ENCODE measurements at places on chromosomes 5 and 9. TPM values are rescaled to one million over a fixed set of nuclear protein-coding genes. Genes with fewer than 3 reads are reported as not detected.

DNA sequence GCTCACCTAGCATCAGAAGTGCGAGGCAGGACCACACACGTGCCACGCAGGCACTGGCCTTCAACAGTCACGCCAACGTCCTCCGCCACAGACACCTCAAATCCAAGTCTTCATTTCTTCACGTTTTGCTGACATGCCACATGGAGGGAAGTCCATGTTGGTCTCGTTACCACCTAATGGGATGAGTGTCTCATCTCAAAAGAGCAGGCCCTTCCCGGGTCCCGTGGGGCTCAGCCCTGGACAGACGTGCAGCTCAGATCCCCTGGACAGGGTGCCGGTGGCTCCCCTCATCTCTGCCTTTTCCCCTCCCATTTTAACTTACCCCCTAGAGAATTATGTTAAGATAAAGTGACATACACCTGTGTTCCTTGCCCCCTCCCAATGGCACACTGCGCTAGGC lies 76.8 kb downstream of the MRPL36 start:
- DNase-seq: no peak

The MARCOL gene
- total RNA-seq: not detected

DNA sequence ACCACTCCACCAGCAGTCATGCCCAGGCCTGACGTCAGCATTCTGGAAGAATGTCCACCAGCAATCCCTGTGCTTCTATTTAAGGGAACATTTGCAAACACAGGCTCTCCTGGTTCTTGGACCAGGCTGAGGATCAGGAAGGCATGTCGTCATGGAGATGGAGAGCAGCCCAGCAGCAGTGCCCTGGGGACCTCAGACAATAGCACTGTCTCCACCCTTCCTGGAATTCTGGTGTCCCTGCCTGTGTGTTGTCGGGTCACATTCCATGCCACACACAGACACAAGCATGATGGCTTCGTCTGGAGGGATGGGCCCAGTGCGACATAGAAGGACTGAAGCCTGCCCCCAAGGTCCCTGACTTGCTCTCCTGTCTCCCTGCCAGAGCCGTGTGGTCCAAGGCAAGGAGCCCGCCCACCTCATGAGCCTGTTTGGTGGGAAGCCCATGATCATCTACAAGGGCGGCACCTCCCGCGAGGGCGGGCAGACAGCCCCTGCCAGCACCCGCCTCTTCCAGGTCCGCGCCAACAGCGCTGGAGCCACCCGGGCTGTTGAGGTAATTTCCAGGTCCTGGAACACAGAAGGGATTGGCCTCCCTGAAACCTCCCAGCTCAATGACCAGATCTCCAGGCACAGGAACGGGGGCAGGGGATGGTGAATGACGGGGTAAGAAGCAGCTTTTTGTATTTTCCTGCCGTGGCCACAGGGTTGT lies 43.8 kb downstream of the STOM start:
- DNase-seq: no peak

GRCh38 chr5:176553260-176554085 lies 4.3 kb downstream of the CDHR2 start:
- no peak for DNase-seq

- DNase-seq: no peak
Observed at GRCh38 chr9:94613003-94613402, 19.4 kb upstream of the FBP2 start.

The TPPP gene
- 0.98 TPM for total RNA-seq

GRCh38 chr5:178632285-178632684 lies 5.4 kb upstream of the CLK4 start:
- DNase-seq: no peak

The COL23A1 gene
- total RNA-seq: 0.39 TPM

The SMC5 gene
- 19.1 TPM for total RNA-seq

GRCh38 chr5:120910629-120911028 lies 446.5 kb downstream of the PRR16 start:
- no peak for DNase-seq

- no peak for DNase-seq
Observed at GRCh38 chr5:143409926-143410325, 6.4 kb upstream of the NR3C1 start.

DNA sequence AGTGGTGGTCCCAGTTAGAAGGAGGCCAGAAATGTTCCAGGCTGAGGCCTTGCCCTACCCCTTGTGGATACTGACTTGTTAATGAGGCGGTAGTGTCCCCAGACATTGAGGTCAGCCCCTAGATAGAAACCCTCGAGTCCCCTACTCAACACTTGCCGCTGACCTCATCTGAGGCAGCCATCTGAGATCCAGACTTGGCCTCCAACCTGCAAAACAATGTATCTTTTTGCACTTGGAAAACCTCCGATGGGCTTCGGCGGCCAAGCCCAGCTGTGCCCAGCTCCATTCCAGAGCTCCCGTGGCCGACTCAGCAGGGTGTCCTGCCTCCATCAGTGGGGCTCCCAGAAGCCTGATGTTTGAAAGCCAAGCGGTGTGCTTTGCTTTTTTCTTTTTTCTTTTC lies 122.1 kb downstream of the WNK2 start:
- DNase-seq: no peak

- no peak for DNase-seq
Observed at GRCh38 chr5:110031402-110032140, 341.8 kb downstream of the MAN2A1 start.

The SLC34A1 gene
- total RNA-seq: not detected

- DNase-seq: peak; percentile 76
Observed at GRCh38 chr9:106717686-106718085, 145.3 kb upstream of the ZNF462 start.

The FOXD4 gene
- total RNA-seq: not detected

DNA sequence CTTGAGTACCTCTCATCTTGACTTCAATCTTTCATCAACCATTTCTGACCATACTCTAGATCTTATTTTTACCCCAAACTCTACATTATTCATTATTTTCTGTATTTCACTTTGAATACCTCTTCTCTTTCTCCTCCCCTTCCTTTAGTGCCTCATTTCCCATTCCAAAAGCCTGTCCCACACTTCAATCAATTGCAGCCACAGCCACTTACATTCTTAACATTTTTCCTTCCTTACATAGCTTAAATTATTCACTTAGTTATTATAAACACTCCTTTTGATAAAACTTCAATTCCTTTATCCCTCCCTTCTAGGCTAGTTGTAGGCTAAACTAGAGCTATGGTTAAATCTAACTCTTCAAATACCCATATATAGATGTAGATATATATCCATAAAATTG lies 344.0 kb downstream of the PRR16 start:
- no peak for DNase-seq

DNA sequence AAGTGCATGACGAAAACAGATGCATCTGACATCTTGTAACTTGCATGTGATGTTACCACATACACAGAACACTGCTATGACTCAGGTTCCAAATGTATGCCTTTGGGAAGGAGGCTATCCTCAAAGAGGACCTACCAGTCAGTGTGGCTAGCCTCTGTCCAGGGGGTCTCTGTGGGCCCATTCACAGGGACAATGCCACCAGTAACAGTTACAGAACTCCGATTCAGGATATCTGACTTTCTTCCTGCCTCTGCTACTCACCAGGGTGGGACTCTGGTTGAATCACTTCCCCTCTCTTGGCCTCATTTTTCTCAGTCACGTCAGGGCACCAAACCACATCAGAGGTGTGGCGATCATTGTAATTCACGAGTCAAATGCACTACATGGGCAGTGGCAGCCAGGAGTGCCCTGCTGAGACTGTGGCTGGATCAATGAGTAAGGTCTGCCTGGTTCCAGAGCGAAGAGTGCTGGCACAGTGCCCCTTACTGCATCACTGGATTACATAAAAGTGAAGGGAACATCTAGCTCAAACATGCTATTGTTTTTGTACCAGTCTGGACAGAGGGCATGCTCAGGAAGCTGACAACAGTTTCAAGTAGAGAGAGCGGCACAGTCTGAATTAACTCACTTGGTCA lies 13.2 kb downstream of the ATOX1 start:
- peak; percentile 96 for DNase-seq

DNA sequence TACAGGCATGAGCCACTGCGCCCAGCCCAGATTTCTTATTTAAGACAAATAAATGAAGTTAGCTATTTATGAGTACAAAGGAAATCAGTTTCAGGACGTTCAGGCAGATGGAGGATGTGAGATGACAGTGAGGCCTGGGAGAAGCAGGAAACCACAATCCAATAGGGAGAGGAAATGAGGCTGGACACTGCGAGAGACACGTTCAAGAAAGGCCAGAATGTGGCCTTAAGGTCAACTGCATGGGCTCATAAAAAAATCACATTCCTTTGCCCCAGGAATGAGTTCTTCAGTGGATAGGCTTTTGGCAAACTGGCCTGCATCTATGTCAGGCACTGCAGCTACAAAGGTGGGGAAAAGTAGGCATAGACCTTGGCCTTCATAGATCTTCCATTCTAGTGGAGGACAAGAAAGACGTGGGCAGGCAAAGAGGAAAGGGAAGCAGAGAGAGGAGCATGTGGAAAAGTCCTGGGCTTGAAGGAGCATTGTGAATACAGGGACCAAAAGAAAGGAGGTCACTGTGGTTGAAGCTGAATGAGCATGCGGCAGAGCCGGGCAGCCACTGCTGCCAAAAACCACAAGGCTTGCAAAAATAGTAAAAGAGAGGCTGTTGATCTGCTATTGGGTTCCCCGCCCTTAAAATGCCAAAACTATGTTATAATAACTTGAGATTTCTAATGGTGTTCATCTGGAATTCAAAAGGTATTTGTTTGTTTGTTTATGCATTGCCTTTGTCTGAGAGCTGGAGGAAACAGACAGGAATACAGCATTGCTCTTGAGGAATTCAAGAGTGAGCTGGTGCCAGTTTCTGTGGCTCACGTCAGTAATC lies 133.0 kb downstream of the GNA14 start:
- DNase-seq: peak; percentile 83

- DNase-seq: no peak
Observed at GRCh38 chr9:133420392-133420827, 1.8 kb upstream of the ADAMTS13 start.

DNA sequence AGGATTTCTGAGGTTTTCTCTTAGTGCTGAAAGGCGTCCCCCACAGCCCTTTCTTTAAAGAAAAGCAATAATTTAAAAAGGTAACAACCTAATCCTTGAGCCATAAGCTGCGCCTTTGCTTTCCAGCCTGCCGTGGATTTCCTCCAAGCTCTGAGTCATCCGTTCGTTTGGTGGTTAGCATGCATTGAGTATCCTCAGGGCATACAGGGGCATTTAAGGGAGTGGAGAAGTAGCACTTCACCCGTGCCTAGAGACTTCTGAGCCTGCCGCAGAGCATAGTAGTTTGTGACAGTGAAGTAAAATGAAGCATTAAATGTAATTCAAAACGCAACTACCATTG lies 892 bp upstream of the TNC start:
- DNase-seq: peak; percentile 98

DNA sequence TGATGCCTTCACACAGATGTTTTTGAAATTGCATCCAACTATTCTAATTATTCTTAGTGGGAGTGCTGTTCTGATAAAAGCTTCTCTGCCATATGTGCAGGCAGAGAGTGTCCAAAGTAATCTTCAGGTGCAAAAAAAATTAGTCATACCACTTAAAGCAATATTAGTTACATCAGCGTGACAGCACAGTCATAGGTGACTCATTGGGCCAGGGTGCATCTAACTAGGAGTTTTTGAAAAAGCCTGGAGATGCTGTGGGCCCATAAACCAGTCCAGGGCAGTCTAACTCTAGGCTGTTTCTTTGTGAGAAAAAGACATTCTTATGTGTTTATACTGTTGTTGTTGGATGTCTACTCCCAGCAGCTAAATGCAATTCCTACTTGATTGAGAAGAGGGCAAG lies 33.0 kb upstream of the C6 start:
- DNase-seq: peak; percentile 66

The ACTL7A gene
- not detected for total RNA-seq

GRCh38 chr5:160082614-160083500 lies 36.4 kb downstream of the PWWP2A start:
- peak; percentile 78 for DNase-seq

GRCh38 chr9:93191354-93191660 lies 7.4 kb downstream of the WNK2 start:
- no peak for DNase-seq

- DNase-seq: no peak
Observed at GRCh38 chr5:147510885-147511284, 1.0 kb upstream of the DPYSL3 start.

DNA sequence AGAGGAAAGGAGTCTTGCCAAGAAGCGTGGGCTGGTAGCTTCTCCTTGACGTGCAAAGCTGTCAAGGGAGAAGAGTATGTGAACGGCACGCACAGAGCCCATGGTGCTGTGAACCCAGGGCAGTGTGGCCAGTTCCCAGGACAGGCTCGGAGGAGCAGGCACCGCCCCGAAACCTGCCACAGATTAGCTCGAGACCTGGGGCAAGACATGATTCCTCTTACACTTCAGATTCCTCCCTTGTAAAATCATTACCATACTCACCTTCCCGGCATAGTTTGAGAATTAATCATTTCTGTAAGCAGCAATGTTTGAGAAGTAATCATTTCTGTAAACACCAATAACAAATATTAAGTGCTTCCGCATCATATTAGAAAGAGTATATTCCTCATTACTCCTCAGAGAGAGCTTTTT lies 19.9 kb downstream of the GOLM1 start:
- DNase-seq: no peak

- no peak for DNase-seq
Observed at GRCh38 chr5:171721464-171721863, 64.2 kb upstream of the SMIM23 start.

The SPEF2 gene
- total RNA-seq: 0.84 TPM

GRCh38 chr9:69822116-69822750 lies 1.6 kb downstream of the CFAP95 start:
- DNase-seq: peak; percentile 23

DNA sequence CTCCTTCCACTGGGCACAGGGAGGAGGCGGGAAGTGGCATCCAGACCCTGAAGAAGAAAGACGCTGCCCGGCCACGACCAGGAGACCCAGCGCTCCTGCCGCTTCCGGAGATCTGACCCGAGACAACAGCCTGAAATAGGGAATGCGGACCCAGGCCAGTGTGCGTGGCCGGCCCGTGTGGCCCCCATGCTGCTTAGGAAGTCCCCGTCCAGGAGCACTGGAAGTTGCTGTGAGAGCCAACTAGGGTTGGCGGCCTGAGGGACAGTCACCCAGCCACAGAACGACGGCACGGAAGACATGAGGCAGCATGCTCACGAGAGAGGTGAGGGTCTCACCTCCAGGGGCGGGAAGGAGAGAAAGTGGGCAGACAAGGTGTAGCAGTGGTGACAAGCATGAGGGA lies 17.0 kb downstream of the SH3GLB2 start:
- DNase-seq: no peak

The ZNF79 gene
- 4.4 TPM for total RNA-seq

DNA sequence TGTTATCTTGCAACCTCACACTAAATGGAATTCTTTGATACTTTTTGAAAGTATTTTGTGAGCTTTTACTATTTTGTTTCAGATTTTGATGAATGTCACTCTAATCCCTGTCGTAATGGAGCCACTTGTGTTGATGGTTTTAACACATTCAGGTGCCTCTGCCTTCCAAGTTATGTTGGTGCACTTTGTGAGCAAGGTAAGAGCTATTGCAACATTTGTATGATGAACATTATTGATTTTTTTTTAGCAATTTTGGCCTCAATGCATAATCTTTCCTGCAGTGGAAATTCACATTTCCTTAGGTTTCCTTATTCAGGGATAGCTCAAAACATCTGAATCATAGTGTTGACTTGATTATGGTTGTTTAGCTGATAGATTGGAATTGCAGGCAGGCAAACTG lies 76.3 kb downstream of the VCAN start:
- no peak for DNase-seq

- peak; percentile 98 for DNase-seq
Observed at GRCh38 chr5:88785746-88786565, 97.0 kb downstream of the MEF2C start.

GRCh38 chr5:1235379-1235778 lies 10.2 kb downstream of the SLC6A18 start:
- peak; percentile 3 for DNase-seq
